ENCODE measurements at places on chromosomes 6 and 20.

DNA sequence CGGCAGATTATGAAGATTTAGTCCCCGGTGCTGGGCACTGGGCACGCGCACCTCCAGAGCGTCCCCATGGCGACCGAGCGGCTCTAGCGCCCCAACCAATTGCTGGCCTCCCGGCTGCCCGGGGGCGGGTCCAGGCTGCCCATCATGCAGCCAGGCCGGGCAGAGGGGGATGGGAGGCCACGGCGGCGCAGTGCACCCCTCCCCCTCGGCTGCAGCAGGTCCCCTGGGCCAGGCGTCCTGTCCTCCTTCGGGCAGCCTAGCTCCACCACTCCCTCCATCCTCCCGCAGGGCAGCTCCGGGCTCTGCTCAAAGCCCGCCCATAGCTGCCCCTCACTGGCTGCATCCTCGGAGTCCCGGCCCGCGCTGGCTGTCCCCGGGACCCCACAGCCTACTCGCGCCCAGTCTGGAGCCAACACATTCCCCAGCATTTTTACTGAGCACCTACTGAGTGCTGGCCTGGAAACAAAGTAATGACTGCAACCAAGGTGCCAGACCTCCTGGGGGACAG is 99.4 kb downstream of the ASXL1 start:
- peak; percentile 75 for DNase-seq

DNA sequence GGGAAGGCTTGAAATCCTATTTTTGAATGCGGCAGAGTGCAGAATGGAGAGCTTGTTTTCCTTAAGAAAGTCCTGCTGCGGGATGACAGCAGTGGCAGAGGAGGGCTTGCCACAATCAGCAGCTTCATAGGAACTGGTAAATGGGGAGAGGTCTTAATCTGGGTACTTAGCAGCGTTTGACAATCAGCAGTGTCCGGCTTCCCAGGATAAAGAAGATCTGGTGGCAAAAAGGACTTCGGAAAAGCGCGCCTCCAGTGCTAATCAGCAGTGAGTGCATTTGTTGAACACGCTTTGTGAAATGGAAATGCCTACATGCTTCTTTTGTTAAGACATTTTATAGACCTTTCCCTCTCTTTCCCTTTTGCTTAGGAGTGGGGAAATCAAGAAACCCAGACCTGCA is 735.7 kb downstream of the QKI start:
- no peak for DNase-seq

- no peak for DNase-seq
These were observed 97.5 kb downstream of the ZMYND8 start for GRCh38 chr20:47258745-47259695.

DNA sequence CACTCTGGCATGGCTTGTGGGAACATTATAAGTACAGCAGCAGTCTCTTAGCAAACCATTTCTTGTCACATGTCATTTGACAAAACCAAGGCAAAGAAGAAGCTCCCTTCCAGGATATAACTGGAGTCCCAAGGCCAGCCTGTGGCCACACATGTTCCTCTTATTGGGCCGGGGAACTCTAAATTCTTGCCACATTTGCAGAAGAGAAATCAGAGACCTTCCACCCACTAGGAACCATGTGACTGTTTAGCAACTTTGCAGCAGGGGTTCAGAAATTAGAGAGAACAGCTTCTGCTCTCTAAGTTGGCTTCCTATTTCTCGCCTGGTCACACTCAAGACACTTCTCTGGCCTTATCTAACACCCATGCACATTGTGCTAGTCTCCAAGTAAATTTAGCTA is 20.4 kb upstream of the MEP1A start:
- DNase-seq: no peak

DNA sequence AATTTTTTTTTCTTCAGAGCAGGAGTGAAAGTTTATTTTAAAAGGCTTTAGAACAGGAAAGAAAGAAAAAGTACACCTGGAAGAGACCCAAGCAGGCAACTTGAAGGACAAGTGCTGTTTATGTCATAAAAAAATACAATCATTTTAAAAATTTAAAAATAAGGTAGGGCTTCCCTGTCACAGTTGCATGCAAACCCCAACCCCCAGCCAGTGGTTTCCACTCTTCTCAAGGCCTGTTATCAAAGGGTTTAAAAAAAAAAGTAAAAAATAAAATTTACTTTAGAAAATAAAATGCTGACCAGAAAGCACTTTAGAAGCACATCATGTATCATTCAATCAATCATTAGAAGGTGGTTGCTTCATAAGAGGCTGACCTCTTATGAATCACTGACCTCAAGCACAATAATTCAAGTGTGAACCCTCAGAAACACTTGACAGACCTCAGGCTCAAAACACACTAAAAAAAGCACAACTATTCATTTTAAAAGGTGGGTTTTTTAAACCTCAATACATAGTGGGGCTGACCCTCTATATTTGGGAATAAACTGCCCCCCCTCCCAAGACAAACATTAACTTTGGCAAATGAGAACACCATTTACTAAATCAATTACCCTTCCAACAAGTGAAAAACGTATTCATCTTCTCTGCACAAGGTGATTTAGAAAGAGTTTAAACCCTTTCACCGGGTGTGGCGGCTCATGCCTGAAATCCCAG is 15.6 kb downstream of the ILRUN start:
- no peak for DNase-seq

- no peak for DNase-seq
These were observed 662.1 kb upstream of the ID4 start for GRCh38 chr6:19175023-19175422.

DNA sequence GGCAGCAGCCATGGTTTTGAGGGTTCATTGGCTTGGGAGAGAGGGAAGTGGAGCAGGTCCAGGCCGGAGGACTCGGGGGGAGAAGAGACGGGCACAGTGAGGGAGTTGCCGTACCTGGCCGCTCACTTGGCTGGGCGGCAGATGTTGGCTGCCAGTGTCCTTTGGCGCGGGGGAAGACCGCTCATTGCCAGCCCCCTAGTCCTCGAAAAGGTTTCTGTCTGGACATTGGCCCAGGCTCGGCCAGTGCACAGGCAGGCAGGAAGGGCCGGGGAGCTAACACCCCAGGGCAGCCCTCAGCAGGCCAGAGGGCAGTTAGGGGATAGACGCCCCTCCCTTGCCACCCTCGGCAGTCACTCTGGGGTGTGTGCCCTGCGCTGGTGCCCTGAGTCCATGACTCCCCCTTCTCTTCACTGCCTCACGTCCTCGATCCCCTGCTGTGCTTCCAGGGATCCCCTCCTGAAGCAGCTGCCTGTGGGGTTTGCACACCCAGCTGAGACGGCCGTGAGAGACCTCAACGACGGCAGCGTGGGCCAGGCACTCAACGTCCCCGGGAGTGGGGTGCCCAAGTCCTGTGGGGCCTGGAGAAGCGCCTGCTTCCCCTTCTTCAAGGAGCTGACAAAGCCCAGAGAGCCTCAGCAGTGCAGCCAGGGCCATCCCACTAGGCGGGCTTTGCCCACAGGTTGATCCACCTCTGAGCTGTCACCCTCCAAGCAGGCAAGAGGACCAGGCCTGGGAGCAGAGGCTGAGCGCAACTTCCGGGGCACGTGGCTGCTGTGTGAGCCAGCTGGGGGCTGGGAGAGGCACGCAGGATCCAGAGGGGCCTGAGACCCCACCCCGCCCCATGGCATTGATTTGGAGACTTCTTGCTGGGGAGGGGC is 20.4 kb downstream of the RBM38 start:
- no peak for DNase-seq

GRCh38 chr20:11769825-11770224 is 147.9 kb upstream of the BTBD3 start:
- DNase-seq: no peak

GRCh38 chr20:47349365-47350180 is 6.9 kb downstream of the ZMYND8 start:
- DNase-seq: no peak

GRCh38 chr6:76275746-76276145 is 203.3 kb upstream of the IMPG1 start:
- no peak for DNase-seq

GRCh38 chr6:70456735-70457134 is 43.4 kb downstream of the FAM135A start:
- no peak for DNase-seq

GRCh38 chr6:155955038-155955437 is 499.4 kb upstream of the NOX3 start:
- DNase-seq: no peak

GRCh38 chr20:50930976-50931305 is 296 bp downstream of the ADNP start:
- DNase-seq: no peak

DNA sequence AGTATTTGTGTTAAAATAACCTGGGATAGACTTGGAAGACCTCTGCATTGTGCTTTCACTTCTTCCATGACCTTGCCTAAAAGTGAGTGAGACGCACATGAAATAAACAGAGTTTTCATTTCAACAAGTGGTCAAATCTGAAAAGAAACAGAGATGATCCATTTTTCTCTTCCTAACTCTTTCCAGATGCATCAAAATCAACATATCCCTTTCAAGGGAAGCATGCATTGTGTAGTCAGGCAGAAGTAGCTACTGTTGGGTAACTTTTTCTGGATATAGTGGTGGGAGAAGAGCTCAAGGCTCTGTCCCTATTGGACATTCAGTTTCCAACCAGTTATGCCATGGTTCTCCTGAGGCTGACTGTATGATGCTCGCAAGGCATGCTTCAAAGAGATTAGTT is 233.0 kb upstream of the JAG1 start:
- no peak for DNase-seq

DNA sequence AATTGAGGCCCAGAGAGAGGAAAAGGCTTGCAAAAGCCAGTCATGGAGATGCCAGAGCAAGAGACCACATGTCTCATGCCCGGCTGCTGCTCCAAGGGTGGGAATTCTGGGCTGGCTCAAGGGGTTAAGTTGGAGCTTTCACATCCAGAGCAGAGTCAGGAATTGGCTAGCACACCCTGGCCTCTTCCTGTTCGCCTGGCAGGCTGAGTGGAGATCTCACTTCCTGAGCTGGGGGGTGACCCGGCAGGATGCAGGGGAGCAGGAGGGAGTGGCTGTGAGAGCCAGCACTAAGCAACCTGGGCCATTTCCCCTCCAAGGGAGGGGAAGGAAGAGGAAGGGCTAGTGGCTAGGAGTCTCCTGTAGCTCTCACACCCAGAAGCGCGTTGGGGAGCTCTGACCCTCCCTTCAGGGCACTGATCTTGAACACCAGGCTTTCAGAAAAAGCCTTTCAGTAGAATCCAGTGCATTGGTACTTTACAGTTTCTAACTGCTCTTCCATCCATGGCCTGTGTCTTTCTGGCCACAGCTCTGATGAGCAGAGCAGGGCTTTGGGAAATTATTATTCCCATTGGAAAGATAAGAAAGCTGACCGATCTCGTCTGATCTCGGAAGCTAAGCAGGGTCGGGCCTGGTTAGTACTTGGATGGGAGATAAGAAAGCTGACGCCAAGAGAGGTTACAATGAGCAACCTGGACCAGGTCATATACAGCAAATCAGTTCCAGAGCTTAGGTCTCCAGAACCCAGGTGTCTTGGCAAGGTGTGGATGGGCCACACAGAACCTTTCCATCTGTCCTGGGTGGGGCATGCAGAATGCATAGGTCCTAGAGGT is 2.2 kb upstream of the CCM2L start:
- DNase-seq: no peak

DNA sequence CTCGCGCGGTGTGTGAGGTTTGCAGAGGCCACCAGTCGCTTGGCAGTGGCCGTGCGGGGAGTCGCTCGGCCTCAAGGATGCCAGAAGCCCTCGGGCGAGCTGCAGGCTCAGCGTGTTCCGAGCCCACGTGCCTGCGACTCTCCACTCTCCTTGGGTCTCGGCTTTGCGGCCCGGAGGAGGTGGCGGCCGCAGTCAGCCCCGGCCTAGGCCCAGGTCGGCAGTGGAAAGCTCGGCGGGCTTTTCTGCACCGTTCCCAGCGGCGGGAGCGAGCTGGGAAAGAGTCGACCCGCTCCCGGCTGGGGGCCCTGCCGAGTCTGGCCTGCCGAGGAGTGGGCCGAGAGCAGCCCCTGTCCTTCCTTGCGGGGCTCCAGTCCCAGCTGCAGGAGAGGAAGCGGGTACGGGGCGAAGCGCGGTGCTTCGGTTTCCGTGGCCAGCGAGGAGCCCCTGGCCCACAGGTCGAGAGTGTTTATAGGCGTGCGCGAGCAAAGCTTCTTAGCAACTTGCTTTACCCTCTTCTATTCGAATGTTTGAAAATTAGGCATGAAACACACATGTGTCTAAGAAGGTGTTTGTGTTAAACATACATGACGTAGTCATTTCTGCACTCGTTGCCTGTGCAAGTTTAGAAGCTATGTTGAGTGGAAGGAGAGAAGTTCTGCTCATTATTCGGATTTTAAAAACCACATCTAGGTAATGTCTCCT is 5.6 kb downstream of the FOXC1 start:
- DNase-seq: no peak

DNA sequence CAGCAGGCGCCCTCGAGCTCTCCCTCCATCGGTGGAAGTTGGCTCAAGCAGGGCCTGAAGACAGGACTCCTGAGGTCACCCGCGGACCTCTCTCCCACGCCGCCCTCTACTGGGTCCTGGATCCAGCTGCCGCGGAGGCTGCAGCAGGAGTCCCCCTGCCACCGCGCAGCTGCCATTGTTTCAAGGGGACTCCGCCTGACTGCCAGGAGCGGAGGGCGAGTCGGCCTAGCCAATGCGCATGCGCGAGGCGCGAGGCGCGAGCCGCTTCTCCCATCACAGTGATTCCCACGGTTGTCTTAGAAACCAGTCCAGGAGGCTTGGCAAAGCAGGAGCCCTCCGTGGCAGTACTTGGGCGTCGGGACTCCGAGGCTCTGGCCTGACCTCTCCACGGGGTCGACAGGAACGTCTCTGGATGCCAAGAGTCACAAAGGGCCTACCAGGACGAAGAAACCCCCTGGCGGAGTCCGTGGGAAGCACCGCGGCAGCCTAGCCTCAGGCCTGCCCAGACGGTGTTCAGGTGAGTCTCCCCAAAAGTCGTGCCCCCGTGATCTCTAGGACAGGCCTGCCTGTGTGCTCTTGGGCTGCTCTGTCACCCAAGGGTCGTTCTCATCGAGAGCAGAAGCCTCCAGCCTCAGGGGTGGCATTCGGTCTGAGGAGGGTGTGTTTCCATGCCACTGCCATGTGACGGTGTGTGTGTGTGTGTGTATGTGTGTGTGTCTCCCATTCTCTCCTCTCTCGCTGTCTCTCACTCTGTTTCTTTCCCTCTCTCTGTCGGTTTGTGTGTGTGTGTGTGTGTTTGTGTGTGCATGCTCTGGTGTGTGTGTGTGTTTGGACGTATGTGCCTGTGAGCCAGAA is 290.6 kb upstream of the ZNF337 start:
- DNase-seq: peak; percentile 67

GRCh38 chr20:50068041-50068651 is 44.8 kb downstream of the UBE2V1 start:
- no peak for DNase-seq

DNA sequence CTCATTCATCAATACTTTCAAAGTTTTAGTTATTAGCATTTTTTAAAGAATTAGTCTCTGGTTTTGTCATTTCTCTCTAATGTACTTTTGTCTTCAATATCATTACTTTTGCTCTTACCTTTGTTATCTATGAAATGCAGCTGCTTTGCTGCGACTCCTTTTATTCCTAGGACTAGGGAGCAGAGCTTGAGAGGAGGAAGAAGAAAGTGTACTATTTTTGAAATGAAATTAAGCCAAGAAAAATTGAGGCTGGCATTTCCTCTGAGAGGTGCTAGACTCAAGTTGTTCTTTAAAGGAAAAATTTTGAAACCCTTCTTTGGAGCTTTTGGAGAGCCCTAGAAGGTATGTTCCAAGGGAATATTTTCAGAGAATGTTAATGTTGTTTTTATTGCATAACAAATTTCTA is 48.3 kb upstream of the MRAP2 start:
- no peak for DNase-seq

GRCh38 chr6:80259118-80259517 is 152.6 kb downstream of the BCKDHB start:
- no peak for DNase-seq
